ENCODE measurements at places on chromosomes 5 and 9.

- DNase-seq = no peak
Measured at GRCh38 chr5:53557386-53557785, 3.1 kb upstream of the NDUFS4 start.

DNA sequence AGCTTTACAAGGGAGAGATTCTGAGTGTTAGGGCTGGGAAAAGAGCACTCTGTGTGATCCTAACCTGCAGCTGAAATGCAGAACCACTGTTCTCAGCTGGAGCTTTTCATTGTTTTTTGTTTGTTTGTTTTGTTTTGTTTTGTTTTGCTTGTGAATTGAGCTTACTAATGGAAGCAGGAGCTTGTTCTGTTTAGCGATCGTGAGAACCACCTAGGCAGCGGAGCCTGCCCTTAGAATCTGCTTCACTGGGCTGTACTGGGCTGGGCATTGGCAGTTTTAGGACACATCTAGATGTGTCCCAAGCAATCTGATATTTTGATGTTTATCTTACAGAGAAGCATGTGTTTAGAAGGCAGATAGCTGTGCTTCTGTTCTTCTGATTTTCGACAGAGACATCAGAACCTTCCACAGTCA is 14.3 kb downstream of the SYK start:
- no peak for DNase-seq

GRCh38 chr5:172668594-172669071 is 27.6 kb downstream of the NEURL1B start:
- no peak for DNase-seq

- no peak for DNase-seq
Measured at GRCh38 chr9:106218427-106218826, 524.1 kb downstream of the TMEM38B start.

DNA sequence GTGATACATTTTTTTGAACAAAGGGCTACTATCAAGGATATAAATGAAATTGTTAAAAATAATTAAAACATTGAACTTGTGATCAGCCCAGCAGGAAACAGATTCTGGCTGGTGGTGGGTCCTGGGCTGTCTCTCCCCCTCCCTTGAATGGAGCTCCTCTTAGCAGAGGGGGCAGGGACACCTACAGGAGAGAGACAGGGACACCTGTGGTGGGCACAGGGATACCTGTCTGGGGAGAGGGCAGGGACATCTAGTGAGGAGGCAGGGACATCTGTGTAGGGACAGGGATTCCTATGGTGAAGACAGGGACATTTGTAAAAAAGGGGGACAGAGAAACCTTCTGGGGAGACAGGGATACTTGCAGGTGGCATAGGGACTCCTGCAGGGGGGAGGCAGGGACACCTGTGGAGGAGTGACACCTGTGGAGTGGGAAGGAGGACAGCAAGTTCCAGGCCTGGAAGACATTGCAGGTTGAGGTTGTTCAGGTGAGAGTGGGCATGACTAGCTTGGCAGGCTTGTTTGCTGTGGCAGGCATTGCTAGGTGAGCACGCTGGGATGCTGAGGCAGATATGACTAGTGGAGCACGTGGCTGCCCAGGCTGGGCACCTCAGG is 264.2 kb downstream of the IRX2 start:
- DNase-seq = no peak

DNA sequence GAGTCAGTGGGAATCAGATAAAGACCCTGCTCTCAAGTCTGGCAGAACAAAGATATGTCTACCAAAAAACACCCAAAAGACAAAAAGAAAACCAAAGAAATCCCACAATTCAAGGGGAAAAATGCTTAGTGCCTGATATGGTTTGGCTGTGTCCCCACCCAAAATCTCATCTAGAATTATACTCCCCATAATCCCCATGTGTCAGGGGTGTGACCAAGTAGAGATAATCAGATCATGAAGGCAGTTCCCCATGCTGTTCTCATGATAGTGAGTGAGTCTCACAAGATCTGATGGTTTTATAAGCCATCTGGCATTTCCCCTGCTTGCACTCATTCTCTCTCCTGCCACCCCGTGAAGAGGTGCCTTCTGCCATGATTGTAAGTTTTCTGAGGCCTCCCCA is 13.4 kb downstream of the FBXO10 start:
- no peak for DNase-seq

- DNase-seq = no peak
Measured at GRCh38 chr9:106779796-106780195, 83.2 kb upstream of the ZNF462 start.

DNA sequence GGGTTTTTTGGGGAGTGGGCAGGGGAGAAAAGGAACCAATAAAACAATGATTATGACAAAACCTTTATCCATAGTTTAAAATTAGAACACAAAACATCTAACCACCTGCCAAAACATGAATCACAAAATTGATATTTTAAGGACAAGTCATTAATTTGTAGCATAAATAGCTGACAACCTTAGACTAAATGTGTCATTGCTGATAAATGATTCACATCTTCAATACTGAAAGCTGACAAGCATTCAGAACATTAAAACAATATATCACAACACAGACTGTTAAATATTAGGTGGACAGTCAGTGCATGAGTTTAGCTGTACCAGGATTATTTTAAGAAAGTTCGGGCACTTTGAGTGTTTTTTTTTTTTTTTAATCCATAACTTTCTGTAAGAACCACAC is 71.5 kb downstream of the NR3C1 start:
- no peak for DNase-seq

DNA sequence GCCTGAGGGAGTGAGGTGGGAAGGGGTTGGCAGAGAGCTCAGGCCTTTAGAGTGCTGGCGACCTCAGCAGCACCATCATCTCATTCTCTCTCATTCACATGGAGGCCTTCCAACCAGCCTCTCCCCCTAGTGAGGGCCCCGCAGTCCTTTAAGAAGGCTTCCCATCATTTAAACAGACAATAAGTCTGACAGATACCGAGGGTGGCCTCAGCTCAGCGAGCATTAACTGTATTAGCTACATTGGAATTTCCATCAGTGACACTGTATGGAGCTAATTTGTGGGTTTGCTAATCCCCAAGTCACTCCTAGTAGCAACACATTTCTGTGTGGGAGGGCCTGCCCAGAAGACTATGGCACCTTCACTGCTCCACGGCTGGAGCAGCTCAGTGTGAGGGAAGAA is 75.8 kb downstream of the INSYN2B start:
- DNase-seq = no peak

DNA sequence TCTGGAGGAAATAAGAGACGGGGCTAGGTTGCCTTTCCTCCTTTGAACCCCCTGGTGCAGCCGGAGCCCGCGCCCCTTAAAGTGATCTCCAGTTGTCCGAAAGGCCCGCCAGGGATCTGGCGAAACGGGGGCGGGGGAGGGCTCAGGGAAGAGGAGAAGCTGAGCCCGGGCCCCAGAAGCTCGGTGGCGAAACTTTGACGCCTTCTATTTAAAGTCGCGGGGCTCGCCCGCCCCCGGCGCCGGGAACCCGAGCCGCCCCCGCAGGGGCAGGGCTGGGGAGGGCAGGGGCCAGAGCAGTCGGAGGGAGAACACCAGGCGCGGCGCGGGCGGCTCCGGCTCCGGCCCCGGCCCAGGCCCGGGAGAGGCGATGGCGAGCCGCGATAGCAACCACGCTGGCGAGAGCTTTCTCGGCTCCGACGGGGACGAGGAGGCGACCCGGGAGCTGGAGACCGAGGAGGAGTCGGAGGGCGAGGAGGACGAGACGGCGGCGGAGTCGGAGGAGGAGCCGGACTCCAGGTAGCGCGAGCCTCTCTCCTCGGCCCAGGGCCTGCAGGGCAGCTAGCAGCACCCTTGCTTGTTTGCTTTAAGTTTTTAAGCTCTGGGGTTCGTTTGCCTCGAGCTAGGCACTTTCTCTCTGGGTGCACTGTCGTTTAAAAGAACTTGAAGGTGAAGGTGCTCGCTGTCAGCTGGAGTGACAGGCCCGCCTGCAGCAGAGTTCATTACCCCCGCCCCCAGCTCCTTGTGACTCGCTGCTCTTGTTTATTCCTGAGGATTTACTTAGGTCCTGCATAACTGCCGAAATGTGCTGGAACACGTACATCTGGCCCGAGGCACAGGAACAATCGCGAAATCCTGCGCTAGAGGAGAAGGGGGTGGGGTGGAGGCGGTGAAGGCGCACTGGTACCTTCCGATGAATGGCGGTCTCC is at the start of gene CMYA5:
TSS of gene CMYA5 (plus strand) at position 296 of the 926 bp plus-strand sequence. CDS start at position 368, 72 bp downstream.
- DNase-seq = no peak

DNA sequence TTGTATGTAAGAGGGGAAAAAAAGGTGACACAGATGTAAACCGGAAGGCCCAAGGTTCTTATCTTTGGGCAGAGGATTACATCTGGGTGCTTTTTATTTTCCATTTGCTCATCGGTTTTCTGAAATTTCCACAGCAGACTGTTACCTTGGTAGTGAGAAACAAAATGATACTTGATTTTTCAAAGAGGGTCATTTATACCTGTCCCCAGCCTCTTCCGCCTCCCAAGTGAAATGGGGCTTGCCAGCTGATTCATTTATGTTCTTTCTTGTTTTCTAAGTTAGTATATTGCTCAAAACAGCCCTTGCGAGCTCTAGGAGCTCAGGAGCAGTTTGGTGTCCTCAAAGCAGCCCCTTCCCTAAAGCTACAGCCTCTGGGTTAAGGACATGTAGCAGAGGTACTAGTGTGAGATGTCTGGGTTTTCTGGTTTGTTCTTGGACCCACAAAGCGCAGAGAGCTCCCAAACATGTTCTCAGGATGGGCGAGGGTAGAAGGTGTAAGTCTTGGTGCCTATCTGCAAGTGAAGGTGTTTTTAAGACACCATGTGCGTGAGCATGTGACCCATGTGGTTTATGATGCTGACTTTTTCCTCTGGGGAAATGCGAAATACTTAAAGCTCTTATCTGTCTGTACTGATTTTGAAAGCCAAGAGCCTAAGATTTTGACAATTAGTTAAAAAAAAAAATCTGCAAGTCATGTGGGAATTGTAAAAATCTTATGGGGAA is 38.3 kb downstream of the DAPK1 start:
- no peak for DNase-seq

GRCh38 chr5:78162253-78162862 is 132.1 kb downstream of the AP3B1 start:
- no peak for DNase-seq

GRCh38 chr5:161691911-161692310 is 6.4 kb downstream of the GABRA6 start:
- DNase-seq = no peak

- DNase-seq = no peak
Measured at GRCh38 chr5:176959051-176959450, 47.5 kb downstream of the UIMC1 start.

DNA sequence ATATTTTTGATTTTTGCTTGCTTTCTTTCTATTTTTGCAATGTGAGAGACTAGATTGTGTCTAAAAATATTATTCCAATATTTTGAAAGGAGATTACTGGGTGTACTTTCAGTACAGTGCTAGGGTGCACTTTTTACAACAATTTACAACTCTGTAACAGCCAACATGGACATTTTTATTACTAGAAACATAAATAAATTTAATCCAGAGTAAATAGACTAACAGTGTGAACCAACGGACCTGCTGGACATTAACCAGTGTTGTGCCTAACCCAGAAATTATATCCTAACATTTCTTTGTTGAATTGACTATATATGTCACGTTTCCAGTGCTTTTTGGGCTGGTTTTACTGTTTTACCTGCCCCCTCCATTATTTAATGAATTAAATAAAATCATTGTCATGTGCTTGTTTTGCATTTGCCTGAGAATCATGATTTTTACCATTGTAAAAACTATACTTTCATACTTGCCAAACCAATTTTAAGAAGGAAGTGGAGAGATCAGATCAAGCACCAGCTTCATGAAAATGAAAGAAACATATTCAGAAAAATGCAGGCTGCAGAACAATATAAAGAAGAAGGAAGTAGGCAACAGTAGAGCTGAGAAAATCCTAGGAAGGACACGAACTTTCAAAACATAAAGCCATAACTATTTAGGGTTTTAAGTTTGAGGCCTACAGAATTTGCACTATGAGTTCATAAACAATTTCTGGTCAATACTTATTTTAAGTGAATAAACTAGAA is 400.8 kb upstream of the PIK3R1 start:
- no peak for DNase-seq

DNA sequence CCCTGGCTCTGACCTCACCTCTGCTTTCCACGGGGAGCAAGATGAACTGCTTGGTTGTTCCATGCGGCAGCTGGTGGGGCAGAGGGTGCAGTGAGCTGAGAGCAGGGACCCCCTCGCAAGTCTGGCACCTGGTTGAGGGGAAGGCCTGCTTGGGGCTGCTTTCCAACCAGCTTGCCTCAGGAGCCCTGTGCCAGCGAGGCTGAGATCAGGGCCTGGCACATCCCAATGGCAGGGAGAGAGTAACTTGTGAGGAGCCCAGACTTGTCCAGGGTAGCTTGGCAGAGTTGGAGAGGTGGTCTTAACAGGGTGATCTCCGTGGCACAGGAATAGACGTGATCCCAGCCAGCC is 68.9 kb downstream of the IQGAP2 start:
- no peak for DNase-seq

- DNase-seq = no peak
Measured at GRCh38 chr5:126847456-126847820, 70.5 kb downstream of the LMNB1 start.

- no peak for DNase-seq
Measured at GRCh38 chr5:155919725-155920124, 407.2 kb upstream of the SGCD start.

DNA sequence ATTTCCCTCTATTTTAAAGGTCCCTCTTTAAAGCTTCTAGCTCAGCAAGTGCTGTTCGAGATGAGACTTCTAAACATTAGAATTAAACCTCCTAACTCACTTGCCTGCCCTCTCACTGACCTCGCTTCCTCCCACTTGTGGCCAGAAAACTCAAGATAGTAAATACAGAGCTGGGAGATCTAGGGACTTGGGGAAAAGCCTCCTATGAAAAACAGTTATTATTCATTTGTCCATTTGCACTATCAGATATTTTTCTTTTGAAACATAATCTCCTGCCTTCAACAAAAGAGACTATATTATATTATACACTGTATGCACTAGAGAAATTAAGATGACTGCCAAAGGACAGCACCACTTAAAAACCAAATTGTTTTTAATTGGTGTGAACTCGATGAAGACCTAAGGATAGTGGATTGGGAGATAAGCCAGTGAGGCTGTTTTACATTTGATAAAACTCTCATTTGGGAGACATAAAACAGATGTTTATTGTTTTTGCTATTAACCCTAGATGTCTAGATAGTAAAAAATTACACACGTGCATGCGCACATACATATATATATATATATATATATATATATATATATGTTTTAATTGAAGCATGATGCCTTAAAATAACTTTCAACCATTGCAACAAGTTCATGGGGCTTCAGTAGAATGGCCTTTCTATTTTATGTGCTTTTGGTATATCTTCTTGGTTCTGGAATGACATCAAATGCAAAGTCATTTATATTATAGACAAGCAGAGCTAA is 229.4 kb downstream of the ADAMTSL1 start:
- DNase-seq = no peak

Measured in AG04450 (cell line).